ENCODE measurements at places on chromosomes 11 and 22. TPM values are rescaled to one million over a fixed set of nuclear protein-coding genes. Genes with fewer than 3 reads are reported as not detected.

GRCh38 chr11:64659417-64660144, 63.4 kb downstream of the NRXN2 start:
- no peak for DNase-seq

GRCh38 chr11:69010361-69010891, 2.6 kb downstream of the MRGPRF start:
- DNase-seq: no peak

GRCh38 chr22:30610299-30610698, 3.3 kb downstream of the TCN2 start:
- no peak for DNase-seq

GRCh38 chr11:28209906-28210305, 101.7 kb downstream of the METTL15 start:
- no peak for DNase-seq

The SYCE3 gene
- total RNA-seq: not detected

DNA sequence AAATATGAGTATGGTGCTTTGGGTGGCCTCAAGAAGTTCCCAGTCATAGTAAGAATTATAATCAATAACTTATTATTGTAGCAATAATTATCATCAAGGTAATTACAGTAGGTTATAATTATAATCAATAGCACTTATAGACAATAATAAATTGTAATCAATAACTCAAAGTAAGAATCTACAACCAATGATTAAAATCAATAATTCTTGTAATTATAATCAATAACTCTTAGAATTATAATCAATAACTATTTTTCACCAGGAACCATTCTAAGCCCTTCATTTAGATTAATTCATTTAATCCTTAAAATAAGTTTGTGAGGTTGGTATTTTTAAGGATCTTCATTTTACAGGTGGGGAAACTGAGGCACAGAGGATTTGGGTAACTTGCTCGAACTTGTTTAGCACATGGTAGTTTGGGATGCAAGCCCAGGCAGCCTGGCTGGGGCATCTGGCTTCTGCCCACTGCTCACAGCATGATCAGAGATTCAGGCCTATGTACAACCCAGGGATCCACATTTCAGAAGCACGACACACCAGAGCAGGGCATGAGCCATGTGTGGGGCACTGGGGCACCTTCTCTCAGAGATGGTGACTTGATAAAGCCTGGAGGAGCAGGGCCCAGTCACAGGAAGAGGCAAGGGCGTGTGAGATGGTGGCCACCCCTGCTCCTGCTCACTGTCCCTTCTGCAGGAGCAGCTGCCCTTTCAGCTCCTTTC, 46.6 kb downstream of the SLC1A2 start:
- no peak for DNase-seq

GRCh38 chr11:87437133-87437843, 399.6 kb downstream of the TMEM135 start:
- no peak for DNase-seq

The UVRAG gene
- total RNA-seq: 52.5 TPM

DNA sequence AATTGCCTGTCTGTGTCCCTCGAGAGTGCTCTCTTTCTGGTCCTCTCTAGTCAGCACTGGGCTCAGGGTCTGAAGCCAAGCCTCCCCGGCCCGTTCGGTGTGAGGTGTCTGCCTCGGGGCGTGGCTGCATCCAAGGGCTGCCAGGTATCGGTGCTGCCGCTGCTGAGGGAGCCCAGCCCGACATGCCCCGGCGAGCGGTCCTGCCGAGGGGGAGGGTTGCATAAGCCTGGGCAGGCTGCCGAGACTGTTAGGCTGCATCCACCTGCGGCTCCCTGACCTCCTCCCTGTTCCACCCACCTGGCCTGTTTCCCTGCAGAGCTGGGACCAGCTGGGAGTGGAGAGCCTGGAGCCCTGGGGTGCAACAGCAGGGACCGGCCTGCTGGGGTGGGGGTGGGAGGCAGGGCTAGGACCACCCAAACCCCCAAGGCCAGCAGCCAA, 6.3 kb downstream of the OVOL1 start:
- no peak for DNase-seq

The PANX3 gene
- total RNA-seq: not detected

DNA sequence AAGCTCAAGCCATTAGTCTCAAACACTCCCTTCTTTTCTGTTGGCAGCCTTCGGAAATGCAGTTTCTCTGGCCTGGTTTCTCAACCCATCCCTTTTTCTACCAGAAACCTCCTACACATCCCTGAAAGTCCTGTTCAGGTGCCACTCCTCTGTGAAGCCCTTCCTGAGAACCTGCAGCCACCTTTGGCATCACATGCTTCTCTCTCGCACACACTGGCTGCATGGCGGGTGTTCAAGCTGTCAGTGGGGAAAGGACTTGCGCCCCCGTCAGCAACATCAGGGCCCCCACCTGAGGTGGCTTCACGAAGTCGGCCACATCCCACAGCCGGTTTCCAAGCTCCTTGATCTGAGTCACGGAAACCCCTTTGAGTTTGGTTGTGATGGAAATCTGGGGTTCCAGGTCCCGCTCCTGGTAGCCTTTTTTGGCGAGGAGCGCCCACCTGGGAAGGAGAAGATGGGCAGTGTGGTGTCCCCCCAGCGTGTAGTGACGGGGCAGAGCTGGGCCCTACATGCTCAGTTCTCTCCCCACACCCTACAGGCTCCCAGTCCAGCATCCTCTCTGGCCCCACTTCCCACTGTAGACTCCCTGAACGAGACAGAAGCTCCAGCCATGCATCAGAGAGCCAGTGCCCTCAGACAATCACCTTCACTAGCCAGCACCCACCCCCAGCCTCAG, 1.7 kb upstream of the LRRC74B start:
- DNase-seq: no peak

- no peak for DNase-seq
These were observed 40.8 kb upstream of the MYO18B start for GRCh38 chr22:25701056-25701780.
